ENCODE measurements at places on chromosomes 1 and 21. TPM values are rescaled to one million over a fixed set of nuclear protein-coding genes. Genes with fewer than 3 reads are reported as not detected.

The TMEM82 gene
- not detected for total RNA-seq

The SYTL1 gene
- 1.2 TPM for total RNA-seq

The IGSF5 gene
- total RNA-seq, result not detected

The GPN2 gene
- total RNA-seq, result 8.9 TPM

The DPYD gene
- 80.1 TPM for total RNA-seq

The IGSF9 gene
- total RNA-seq, result not detected

The RIIAD1 gene
- total RNA-seq, result not detected

The LGR6 gene
- total RNA-seq, result not detected

The KCNJ9 gene
- total RNA-seq, result not detected

The EFNA1 gene
- total RNA-seq, result 14.2 TPM

The NBPF11 gene
- 4.3 TPM for total RNA-seq

The ALX3 gene
- total RNA-seq, result not detected

The LRRC8B gene
- 4.9 TPM for total RNA-seq

The LRRC38 gene
- total RNA-seq, result not detected

The RORC gene
- total RNA-seq, result not detected

The IQGAP3 gene
- 1.5 TPM for total RNA-seq

The NBPF10 gene
- total RNA-seq, result 1.9 TPM

The NFASC gene
- total RNA-seq, result 19.3 TPM

The OPTC gene
- not detected for total RNA-seq

The IL19 gene
- not detected for total RNA-seq

The RGS18 gene
- total RNA-seq, result not detected

The EFNA3 gene
- 1.8 TPM for total RNA-seq

The CNKSR1 gene
- total RNA-seq, result 0.81 TPM

The IQCC gene
- total RNA-seq, result 0.87 TPM

The SYT14 gene
- total RNA-seq, result 0.19 TPM

The RGS16 gene
- total RNA-seq, result 0.10 TPM

The USH2A gene
- total RNA-seq, result not detected

The GJA9 gene
- total RNA-seq, result not detected

The DEGS1 gene
- total RNA-seq, result 126 TPM

The SPRR4 gene
- total RNA-seq, result not detected

The CENPF gene
- total RNA-seq, result 3.5 TPM

The ANKRD45 gene
- total RNA-seq, result not detected

The KRTAP12-2 gene
- total RNA-seq, result not detected

The TIE1 gene
- total RNA-seq, result 3.3 TPM

The CCDC181 gene
- not detected for total RNA-seq

The IL20 gene
- total RNA-seq, result not detected

The PTPN7 gene
- total RNA-seq, result not detected

The FMO3 gene
- 7.6 TPM for total RNA-seq

The MFAP2 gene
- 85.2 TPM for total RNA-seq

The FCER1A gene
- not detected for total RNA-seq

The KPRP gene
- total RNA-seq, result not detected

The STUM gene
- 0.73 TPM for total RNA-seq

The LEFTY1 gene
- not detected for total RNA-seq

The TMEM54 gene
- total RNA-seq, result 33.4 TPM

The CCDC185 gene
- not detected for total RNA-seq

The RBBP4 gene
- total RNA-seq, result 93.0 TPM

The IFFO2 gene
- 4.3 TPM for total RNA-seq

The TTC24 gene
- not detected for total RNA-seq

The LAMC1 gene
- total RNA-seq, result 1,787 TPM

The CDA gene
- total RNA-seq, result not detected

The PTGFR gene
- total RNA-seq, result 9.9 TPM
